Osteocyte (in vitro differentiated cells): ENCODE measurements at places on chromosomes 5 and 9.

DNA sequence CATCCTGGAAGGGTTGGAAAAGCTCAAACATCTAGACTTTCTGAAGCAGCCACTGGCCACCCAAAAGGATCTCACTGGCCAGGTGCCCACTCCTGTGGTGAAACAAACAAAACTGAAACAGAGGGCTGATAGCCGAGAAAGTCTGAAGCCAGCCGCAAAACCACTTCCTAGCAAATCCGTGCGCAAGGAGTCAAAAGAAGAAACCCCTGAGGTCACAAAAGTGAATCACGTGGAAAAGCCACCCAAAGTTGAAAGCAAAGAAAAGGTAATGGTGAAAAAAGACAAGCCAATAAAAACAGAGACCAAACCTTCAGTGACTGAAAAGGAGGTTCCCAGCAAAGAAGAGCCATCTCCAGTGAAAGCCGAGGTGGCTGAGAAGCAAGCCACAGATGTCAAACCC is 87.6 kb downstream of the MAP1B start:
- no peak for DNase-seq

DNA sequence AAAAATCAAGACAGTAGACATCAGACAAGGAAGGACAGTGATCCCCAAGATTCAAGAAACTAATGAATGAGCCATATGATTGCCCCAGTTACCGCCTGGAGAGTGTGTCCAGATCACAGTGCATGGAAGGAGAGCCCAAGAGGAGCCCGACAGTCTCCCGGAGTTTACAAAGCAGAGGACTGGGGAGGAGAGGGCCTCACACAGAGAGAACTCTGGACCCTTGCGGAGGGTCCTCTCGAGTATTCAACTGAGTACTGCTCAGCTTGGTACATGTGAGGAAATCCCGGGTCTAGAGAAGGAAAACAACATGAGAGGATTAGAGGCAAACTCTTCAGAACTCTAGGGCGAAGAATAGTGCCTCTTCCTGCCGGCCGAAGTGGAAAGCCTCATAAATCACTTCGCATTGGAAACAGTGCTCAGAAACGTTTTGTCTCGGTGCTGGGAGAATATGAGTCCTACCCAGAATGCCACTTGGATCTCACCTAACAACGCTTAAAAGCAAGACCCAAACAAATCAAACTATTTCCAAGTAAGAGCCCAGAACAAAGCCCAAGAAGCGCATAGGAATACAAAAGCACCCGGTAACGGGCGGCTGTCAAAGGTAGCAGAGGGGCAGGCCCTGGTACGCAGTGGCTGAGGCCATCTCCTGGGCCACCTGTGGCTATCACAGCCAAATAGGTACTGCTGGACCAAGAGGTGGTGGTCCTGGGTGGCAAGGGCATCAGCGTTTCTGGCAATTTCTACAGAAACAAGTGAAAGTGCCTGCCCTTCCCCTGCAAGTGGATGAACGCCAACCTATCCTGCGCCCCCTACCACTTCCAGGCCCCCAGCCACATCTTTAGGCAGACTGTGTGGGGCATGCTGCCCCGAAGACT is 36.0 kb downstream of the FAM78A start:
- no peak for DNase-seq

DNA sequence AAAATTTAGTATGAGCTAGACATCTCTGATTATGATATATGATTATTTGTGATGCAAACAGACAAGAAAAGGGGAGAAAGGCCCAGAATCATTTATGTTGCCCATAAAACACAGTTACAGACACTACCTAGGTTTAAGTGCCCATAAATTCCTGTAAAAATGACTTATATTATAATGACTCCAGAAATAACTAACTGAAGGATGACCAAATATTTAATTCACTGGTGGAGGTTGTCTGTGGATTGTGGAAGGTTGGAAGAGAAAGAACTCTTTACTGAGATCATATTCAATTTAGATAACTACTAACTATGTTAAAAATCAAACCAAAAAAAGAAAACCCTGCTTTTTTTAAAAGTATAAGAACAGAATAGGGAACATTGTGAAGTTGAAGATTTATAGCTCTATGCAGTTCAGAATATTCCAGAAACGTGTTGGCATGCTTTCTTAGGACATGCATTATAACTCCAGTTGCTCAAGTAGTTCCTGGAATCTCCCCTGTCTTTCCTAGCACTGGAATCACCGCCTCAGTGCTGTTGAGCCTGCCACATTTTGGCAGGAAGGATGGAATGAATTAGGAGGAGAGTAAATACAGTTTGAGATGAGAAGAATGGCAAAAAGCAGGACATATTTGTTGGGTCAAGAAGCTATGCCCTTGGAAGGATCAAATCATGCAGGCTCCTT is 72.0 kb upstream of the PAPPA start:
- no peak for DNase-seq

DNA sequence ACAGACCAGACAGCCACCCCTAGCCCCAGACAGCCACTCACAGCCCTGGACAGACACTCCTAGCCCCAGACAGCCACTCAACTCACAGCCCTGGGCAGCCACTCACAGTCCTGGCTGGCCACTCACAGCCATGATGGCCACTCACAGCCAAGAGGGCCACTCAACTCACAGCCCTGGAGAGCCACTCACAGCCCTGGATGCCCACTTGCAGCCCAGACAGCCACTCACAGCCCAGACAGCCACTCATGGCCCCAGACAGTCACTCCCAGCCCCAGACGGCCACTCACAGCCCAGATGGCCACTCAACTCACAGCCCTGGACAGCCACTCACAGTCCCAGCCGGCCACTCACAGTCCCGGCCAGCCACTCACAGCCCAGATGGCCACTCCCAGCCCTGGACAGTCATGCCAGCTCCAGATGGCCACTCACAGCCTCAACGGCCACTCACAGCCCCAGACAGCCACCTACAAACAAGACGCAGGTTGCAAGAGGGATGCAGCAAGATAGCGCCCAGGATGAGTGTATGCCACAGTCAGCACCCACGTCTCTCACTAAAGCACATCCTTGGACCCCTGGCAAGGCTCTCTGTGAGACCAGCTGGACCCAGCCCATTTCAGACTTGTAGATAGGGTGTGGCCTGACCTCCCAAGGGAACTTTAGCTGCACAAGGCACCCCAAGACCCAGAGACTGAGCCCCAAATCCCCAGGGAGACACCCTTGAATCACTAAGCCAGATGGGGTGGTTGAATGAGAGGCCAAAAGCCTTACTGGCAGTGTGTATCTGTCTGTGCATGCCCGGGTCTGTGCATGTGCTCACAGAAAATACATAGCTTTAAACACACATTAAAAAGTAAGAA is 22.4 kb downstream of the ZDHHC11B start:
- peak; percentile 83 for DNase-seq

DNA sequence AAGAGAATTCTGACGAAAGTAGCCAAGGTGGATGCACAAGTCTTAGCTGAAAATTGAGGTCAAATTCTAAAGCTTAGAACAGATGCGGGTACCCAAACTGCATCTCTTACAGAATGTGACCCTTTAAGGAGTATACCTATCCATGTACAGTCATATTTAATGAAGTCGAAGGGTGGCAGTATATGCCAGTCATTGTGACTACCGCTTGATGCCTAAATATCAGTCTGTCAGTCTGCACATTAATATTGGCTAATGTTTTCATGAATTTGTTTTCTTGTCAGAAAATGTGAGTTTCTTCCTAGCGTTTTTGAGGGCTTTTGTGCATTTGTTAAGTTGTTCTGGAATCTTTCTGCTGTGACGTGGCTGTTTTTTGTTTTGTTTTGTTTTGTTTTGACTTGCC is 264.5 kb upstream of the ELAVL2 start:
- no peak for DNase-seq

GRCh38 chr5:42689391-42689790 is 67.2 kb upstream of the CCDC152 start:
- DNase-seq, result no peak

DNA sequence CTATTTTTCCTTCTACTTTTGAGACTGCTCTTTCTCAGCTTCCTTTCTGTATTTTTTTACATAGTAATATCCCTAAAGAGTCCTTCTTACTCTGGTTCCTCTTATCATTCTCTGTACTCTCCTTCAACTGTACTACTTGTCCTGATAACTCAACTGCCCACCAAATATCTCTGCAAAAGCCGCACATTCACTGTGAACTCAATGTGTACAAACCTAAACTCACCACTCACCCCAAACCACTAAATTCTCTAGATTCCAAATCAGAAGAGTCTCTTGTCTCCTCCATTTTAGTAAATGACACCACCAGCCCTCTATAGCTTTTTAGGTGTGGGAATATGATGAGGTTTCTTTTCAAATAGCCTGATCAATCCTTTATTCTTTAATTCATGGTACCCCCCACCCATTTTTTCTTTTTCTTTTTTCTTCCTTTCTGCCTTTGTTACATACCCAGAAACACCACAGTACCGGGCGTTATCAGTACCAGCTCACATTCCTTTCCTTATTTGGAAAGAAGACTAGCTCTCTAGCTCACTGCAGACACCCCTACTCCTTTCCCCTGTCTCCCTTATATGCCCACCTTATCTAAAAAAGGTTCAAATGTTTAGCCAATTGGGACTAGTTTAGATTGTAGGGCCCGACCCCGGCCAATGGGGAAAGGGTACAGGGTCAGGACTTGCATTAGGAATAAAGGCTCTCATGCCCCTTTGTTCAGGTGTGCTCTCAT is 63.1 kb upstream of the RANBP6 start:
- DNase-seq, result no peak

- DNase-seq, result no peak
These were observed 233.6 kb downstream of the ACTL7B start for GRCh38 chr9:108621991-108622855.

DNA sequence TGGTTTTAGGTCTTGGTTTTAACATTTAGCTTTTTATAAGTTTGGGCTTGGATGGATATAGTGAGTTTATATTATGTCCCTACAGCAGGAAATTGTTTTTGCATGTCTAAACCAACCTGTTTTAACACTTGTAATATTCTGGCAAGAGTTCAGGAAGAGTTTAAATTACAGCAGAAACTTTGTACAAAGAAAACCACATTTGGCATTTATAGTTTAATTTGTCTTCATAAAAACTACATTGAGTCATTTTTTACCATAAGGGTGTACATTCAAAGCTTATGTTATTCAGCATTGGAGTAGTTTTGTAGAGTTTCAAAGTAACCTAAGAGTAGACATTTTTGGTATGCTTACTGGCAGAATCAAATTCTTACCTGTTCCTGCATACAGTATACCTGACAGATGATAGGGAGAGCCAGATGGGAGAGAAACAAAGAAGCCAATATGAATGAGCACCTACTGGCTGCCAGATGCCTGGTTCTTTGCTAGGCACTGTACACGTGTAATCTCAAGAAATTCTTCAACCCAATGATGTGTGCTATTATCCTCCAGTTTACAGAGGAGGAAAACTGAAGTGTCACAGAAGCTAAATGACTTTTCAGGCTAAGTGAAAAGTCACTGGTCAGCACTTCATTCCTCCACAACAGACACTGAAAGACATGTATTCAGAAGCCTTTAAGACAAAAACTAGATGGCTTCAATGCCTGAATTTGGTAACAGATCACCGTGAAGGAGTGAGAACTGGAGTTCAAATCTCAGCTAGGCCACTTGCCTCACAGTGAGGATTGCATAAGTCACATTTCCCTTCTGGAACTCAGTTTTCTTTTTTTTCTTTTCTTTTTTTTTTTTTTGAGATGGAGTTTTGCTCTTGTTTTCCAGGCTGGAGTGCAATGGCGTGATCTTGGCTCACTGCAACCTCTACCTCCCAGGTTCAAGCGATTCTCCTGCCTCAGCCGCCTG is 25.9 kb upstream of the ECM2 start:
- DNase-seq, result no peak

- DNase-seq, result no peak
These were observed 8.6 kb upstream of the ANKRD33B start for GRCh38 chr5:10555277-10555684.

- no peak for DNase-seq
These were observed 12.9 kb downstream of the PLEKHG4B start for GRCh38 chr5:104778-105296.

DNA sequence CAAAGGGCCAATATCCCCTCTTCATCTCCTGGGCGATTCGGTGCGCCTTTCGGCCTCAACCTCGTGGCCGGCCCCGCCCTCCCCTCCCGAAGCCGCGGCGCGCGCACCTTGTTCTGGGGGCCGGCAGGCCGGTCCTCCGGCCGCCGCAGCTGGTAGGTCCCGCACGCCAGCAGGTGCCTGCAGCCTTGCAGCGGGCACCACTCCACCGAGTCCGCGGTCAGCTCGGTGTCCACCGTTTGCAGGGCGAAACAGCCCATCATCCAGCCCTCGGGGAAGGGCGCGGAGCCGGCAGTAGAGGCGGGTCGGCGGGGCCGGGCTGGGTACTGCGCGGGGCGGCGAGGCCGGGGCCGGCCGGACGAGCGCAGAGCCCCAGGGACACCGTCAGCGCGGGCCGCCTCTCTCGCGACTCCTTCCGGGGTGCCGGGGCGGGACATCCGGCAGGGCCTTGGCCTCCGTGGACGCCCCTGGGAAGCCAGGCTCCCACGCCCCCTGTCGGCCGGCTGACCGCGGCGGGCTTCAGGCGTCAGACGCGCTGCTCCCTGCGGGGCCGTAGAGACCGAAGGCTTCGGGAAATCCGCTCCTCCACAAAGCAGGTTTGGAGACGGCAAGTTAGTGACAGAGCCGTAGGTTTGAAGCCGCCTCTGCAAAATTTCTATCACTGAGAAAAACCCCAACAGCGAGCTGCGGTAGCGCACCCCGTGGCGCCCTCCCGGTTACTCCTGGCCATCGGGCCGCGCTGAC is at the start of gene DPH7:
DPH7 (minus strand) TSS at position 408 of the 741 bp plus-strand sequence; CDS start at position 260, 148 bp downstream.
- peak; percentile 98 for DNase-seq

DNA sequence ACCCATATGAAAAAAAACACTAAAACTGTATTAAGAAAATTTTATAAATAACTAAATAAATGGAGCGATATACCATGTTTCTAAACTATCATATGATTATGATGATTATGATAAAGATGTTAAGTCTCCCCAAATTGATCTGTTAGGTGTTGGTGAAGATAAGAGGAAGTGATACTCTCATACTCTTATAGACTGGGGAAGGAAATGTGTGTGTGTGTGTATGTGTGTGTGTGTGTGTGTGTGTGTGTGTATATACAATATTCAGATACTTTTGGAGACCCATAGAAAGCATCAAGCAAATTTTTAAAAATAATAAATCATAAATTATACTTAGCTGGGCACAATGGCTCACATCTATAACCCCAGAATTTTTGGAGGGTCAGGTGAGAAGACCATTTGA is 62.9 kb downstream of the TMEM232 start:
- no peak for DNase-seq

DNA sequence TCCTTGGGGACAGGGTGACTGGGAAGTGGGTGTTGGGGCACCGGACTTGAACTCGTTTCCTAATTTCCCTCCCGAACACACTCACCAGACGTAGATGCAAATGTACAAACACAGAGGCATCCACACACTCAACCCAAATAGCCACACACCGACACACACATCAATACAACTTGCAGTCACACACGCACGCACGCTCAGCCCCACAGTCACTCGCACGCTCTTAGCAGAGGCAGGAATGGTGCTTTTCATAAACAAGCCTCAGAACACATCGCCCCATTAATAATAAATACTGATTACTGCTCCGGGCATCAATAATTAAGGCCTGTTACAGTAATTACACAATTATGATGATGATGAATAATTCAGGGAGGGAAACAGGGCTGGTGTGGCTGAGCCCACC is 5.7 kb downstream of the BARHL1 start:
- no peak for DNase-seq

GRCh38 chr5:114362197-114362976 is 517 bp downstream of the KCNN2 start:
- DNase-seq, result no peak

GRCh38 chr5:176167800-176168199 is 70.4 kb upstream of the SIMC1 start:
- no peak for DNase-seq

GRCh38 chr9:38214432-38214831 is 145.4 kb upstream of the SHB start:
- no peak for DNase-seq
